Mesothelial cell of epicardium (in vitro differentiated cells): ENCODE measurements at places on chromosomes 2 and 18. TPM values are rescaled to one million over a fixed set of nuclear protein-coding genes. Genes with fewer than 3 reads are reported as not detected.
A peak's percentile ranks its signal among the peaks of the same experiment; 100 is the strongest.

The CNGA3 gene
- total RNA-seq: not detected in 3 replicates

- DNase-seq: no peak
- H3K27ac ChIP-seq: no peak overlapping the region
- H3K4me1 ChIP-seq: no peaks in the 10 kb centered on the region
- H3K36me3 ChIP-seq: peaks cover 50% of the 10 kb centered on the region
Observed at GRCh38 chr18:9389706-9390105, 55.1 kb downstream of the TWSG1 start.

GRCh38 chr2:99279969-99280695, 20.9 kb downstream of the LYG1 start:
- no peak overlapping the region for H3K4me3 ChIP-seq
- no peak for DNase-seq
- H3K4me1 ChIP-seq: no peaks in the 10 kb centered on the region
- peaks cover 24% of the 10 kb centered on the region for H3K36me3 ChIP-seq

- H3K4me1 ChIP-seq: peaks cover 20% of the 10 kb centered on the region
- H3K4me3 ChIP-seq: no peak overlapping the region
- peak overlapping the region; percentile 24 for H3K27ac ChIP-seq
- no peaks in the 10 kb centered on the region for H3K27me3 ChIP-seq
- H3K36me3 ChIP-seq: peaks cover 16% of the 10 kb centered on the region
- no peak for DNase-seq
Observed at GRCh38 chr2:148674063-148675020, 29.8 kb downstream of the EPC2 start.
